ENCODE measurements at places on chromosomes 5 and 9.
A peak's percentile ranks its signal among the peaks of the same experiment; 100 is the strongest.

- no peak for DNase-seq
Observed at GRCh38 chr5:155017610-155018009, 4.1 kb downstream of the KIF4B start.

DNA sequence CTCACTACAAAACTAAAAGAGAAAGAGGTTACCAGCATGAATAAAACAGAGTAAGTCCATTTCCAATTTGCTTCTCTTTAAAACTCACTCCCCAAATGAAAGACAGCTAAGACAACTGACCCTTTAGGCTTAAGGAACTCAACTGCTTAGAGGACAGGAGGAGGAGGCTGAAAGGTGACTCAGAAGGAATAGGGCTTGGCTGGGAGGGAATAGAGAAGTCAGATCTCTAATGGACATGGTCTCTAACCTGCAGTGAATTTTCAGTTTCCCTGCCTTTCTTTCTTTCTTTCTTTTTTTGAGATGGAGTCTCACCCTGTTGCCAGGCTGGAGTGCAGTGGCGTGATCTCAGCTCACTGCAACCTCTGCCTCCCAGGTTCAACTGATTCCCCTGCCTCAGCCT lies 261.8 kb upstream of the CLINT1 start:
- no peak for DNase-seq

- DNase-seq, result no peak
Observed at GRCh38 chr9:77725046-77725694, 77.0 kb upstream of the GNA14 start.

GRCh38 chr5:114089259-114089658 lies 272.6 kb upstream of the KCNN2 start:
- DNase-seq, result no peak

GRCh38 chr5:1135696-1136525 lies 24.0 kb upstream of the SLC12A7 start:
- DNase-seq, result no peak

DNA sequence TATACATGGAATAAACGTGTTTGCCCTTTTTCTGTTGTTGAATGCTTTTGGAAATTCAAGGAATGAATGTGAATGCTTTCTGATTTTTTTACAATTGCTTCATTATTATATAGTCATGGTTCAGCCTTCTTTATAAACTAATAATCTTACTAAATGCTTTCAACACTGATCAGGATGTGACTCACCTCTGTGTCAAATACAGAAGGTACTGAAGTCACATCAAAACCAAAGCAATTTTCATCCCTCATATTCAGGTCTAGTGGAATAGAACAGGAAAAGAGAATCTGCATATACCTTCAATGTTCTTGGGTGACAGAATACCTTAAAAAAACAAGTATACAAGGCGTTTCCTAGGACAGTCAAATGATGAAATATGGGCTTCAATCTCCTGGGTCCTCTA lies 170.7 kb downstream of the PDE4D start:
- no peak for DNase-seq

DNA sequence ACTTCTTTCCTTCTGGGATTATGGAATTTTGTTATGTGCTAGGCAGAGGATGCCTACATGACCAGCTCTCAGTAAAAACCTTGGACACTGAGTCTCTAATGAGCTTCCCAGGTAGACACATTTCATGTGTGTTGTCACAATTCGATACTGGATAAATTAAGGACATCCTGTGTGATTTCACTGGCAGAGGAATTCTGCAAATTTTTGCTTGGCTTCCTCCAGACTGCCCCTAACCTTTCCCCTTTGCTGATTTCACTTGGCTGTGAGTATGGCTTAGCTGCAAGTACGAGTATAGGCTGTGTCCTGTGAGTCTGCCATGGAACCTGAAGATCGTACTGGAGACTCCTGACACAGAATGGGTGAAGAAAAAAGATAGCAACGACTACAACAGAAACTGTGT lies 47.6 kb downstream of the MRPS27 start:
- DNase-seq, result no peak

DNA sequence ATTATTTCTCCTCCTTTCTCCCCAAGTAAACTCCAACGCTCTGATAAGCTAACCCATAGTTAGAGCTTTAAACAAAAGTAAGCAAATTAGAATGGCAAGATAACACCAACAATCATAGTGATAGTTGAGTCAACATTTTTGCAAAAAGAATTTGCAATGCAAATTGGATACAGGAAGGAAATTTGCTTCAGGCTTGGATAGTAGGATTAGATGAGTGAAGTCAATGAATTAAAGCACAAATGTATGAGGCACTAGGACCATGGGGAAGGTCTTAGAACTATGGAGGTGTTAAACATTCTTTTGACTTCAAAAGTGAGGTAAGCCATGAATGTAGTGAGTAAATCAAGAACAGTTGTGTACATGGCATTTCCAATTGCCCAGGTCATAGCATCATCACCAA lies 289.8 kb upstream of the GRAMD2B start:
- no peak for DNase-seq

GRCh38 chr9:131275332-131276093 lies 797 bp downstream of the FAM78A start:
- DNase-seq, result no peak

DNA sequence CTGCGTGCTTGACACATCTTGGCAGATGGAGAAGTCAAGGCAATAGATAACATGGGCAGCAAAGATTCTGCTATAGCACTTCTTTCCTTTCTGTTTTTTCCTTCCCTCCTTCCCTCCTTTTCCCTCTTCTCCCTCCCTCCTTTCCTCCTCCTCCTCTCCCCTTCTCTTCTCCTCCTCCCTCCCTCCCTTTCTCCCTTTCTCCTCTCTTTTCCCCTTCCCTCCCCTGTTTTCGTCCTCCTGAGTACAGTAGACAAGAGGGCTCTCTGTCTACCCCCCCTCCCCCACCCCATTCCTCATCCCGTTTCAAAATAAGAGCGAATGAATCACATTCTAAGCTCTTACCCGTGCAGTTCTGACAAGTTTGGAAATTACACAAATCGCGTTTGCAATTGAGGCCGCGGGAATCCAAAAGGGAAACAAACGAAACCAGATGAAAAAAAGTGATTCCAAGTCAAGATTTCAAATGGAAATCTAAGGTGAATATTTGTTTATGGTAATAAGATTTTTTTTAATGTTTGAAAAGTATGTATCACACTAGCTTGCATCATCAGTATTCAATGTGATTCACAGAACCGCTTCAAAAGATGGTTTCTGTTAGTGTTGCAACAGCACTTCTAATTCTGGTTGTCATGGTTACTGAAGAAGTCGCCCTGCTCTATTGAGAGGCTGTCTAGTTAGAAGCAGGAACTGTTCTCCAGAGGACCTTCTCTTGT lies 1.3 kb downstream of the NIM1K start:
- no peak for DNase-seq

- no peak for DNase-seq
Observed at GRCh38 chr5:66850354-66851075, 254.3 kb downstream of the MAST4 start.

GRCh38 chr5:89353837-89354551 lies 471.0 kb upstream of the MEF2C start:
- DNase-seq, result no peak

- DNase-seq, result no peak
Observed at GRCh38 chr9:115117999-115118878, at the start of gene TNC. Gene TNC (minus strand): TSS chr9:115118157. CDS start chr9:115091018, 27,139 bp downstream.

DNA sequence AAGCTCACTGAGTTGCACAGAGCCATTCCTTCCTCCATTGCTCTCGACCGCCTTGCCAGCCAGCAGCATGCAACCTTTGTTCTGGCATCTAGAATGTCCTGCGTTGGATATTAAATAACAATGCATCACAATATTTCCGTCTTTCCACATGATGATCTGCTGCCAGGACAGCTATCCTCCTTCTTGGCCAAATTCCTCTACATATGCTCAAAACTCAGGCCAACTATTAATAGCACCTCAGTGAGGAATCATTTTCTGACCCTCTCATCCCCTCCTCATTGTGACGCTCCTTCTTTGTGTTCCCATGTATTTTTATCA lies 128.6 kb downstream of the MYO10 start:
- DNase-seq, result no peak

GRCh38 chr5:65760504-65761275 lies 38.7 kb downstream of the NLN start:
- DNase-seq, result peak; percentile 47

- no peak for DNase-seq
Observed at GRCh38 chr5:178425621-178426068, 164.5 kb downstream of the COL23A1 start.

GRCh38 chr5:93850311-93850710 lies 108.9 kb upstream of the POU5F2 start:
- no peak for DNase-seq

GRCh38 chr5:93225748-93226147 lies 355.3 kb downstream of the NR2F1-AS1 start:
- no peak for DNase-seq

DNA sequence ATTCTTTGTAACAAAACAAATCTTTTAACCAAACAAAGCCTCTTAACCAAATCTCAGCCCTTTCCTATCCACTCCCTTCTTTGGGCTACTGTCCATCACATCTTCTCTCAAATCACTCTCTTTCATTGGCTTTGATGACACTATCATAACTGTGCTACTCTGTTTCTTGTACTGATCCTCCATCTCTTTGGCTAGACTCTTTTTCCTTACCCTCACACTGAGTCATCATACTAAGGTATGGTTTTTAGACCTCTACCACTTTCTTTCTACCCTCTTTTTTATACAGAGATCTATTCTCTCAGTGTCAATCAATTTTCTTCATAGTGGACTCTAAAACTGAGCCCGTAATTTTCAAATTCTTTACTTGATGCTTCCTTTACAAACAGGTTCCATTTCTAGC lies 174.9 kb downstream of the RAPGEF6 start:
- DNase-seq, result no peak

GRCh38 chr9:88829276-88829675 lies 162.0 kb upstream of the S1PR3 start:
- DNase-seq, result no peak

DNA sequence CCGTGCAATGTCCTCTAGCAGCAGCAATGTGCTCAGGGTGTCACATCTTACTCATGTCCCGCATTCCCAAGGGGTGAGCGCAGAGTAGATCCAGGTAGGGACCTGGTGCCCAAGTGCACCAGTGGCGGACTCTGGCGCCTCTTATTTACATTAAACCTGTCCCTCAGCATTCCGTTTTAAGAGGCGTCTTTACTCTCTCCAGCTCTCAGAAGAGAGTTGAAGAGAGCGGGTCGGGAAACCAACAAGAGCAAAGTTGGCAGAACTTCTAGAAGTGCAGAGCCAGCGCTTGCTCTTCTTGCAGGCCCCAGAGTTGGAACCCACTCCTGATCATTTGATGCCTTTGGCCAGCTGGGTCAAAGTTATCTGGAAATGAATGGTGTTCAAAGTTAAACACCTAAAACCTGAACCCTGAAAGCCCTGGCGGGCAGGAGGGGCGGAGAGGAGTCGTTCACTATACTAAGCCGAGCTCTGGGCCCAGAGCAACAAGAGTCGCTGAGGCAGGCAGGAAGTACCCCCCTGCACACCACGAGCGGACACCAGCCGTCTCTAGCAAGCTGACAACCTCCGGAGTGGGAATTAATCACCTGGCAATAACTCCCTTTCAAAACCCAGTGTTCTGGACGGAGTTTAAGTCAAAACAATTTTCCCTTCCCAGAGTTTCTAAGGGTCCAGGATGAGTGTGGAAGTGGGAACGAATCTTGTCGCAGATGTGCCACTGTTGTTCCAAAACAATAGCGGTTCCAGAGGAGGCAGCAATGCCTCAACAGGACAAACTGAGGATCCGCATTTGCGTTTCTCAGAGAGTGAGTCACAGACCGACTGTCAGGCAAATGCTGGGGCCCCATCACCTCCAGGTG lies 122.8 kb downstream of the TMEM161B start:
- DNase-seq, result no peak

- DNase-seq, result no peak
Observed at GRCh38 chr5:144742361-144742760, 571.7 kb downstream of the KCTD16 start.

GRCh38 chr9:85332487-85332886 lies 409.3 kb downstream of the AGTPBP1 start:
- no peak for DNase-seq

DNA sequence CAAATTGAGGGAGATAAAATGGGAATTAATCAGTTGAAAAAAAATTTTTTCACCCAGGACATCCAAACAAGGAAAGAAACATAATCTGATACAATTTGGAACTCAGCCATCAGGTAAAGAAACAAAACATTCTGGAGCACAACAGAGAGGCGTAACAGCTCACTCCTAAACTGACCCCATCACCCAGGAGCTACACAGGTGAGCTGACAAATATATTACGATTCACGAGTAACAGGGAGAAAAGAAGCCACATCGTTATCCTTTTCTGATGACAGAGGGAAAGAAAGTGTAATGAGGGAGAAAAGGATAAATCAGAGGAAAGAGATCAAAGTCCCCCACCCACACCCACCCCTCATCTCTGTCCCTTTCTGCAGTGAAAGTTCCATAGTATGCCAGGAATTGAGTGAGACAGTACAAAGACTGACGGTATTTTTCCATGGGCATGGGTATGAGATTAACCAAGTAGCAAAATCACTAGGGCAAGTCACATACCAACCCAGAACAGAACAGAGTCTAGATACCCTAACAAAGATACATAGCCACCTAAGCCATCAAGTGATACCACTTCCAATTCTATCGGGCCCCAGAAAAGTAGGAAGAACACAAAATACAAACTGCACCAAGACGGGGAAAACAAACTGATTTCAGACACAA lies 45.4 kb downstream of the TMEM245 start:
- no peak for DNase-seq

- DNase-seq, result no peak
Observed at GRCh38 chr5:31731016-31731415, 92.1 kb downstream of the PDZD2 start.

GRCh38 chr5:36606036-36606427 lies 374 bp upstream of the SLC1A3 start:
- no peak for DNase-seq

GRCh38 chr5:142958944-142959682 lies 188.9 kb downstream of the ARHGAP26 start:
- no peak for DNase-seq

GRCh38 chr5:143564417-143564816 lies 160.9 kb upstream of the NR3C1 start:
- DNase-seq, result no peak

- DNase-seq, result no peak
Observed at GRCh38 chr5:119311688-119312087, 44.1 kb upstream of the TNFAIP8 start.

- DNase-seq, result no peak
Observed at GRCh38 chr5:173204185-173204979, 30.6 kb downstream of the NKX2-5 start.

DNA sequence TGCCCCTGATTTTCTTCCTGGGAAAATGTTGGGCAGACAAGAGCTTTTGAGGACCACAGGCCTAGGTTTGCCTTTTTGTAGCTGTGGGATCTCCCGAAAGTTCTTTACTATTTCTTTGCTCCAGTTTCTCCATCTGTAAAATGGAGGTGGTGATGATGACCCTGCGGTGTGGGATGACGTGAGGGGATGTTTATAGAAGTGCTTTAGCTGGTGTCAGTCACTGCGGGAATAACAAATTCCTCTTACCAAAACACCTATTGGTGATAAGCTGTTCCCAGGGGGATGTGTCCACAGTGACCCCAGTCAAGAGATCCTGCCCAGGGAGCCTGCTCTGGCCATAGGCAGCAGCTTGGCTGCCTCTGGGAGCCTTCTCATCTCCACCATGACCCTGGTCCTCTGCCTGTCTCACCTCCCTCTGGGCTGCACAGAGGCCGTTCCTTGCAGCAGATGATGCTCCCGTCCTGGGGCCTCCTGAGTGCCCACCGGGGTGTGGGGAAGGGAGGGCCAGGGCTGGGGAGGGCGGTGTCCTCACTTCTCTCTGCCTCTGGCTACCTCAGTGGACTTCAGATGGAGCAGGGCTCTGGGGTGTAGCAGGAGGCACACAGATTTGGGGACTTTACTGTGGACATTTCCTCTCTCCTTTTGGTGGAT lies 77.2 kb downstream of the COL15A1 start:
- no peak for DNase-seq

- DNase-seq, result peak; percentile 13
Observed at GRCh38 chr5:52743970-52744369, 43.7 kb upstream of the ITGA1 start.
